ENCODE measurements at places on chromosomes 1 and 21.

DNA sequence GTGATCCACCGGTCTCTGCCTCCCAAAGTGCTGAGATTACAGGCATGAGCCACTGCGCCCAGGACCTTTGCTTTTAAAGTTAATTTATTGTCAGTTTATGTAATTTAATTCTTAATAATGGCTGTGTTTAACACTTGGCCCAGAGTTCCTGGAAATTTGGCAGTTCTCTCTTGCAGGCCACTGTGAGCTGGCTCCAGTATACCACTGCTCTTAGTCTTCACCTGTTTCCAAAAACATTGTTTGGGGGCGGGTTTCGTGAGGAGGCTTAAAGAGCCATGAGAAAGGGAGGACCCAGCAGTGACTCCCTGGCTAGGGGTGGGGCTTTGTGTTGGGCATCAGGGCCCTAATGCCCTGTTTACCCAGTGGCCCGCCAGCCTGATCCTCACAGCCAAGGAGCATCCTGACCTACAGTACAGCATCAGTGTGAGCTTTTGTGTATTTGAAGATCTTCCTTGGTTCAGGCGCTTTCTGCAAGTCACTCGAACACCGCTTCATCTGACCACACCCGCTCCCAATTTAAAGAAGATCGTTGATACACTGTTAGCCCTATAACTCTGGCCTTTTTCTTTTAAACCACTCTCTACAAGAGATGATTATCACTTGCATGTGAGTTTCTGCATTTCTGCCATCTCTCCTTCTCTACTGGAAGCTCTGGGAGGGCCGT is 12.0 kb upstream of the BGLAP start:
- DNase-seq, result no peak

DNA sequence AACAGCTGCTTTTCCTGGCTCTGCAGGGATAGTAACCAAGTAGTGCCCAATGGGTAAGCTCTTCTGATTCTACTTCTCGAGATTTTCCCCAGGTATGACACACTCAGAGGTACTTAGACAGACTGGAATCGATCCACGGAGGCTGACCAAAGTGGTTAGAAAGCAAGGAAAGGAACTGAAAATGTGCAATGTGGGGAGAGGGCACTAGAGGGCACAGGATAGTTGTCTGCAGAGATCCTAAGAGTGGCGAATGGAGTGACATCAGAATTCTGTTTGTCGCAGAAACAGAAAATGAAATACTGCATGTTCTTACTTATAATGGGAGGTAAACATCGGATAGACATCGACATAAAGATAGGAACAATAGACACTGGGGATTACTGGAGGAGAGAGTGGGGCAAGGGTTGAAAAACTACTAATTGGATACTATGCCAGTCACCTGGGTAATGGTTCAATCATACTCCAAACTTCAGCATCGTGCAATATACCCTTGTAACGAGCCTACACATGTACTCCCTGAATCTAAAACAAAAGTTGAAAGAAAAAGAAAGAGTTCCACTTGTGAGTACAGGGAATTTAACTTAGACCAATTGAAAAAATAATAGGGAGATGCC is 23.3 kb downstream of the CYP2J2 start:
- DNase-seq, result no peak

GRCh38 chr1:200265881-200266280 is 144.0 kb downstream of the ZNF281 start:
- DNase-seq, result no peak

DNA sequence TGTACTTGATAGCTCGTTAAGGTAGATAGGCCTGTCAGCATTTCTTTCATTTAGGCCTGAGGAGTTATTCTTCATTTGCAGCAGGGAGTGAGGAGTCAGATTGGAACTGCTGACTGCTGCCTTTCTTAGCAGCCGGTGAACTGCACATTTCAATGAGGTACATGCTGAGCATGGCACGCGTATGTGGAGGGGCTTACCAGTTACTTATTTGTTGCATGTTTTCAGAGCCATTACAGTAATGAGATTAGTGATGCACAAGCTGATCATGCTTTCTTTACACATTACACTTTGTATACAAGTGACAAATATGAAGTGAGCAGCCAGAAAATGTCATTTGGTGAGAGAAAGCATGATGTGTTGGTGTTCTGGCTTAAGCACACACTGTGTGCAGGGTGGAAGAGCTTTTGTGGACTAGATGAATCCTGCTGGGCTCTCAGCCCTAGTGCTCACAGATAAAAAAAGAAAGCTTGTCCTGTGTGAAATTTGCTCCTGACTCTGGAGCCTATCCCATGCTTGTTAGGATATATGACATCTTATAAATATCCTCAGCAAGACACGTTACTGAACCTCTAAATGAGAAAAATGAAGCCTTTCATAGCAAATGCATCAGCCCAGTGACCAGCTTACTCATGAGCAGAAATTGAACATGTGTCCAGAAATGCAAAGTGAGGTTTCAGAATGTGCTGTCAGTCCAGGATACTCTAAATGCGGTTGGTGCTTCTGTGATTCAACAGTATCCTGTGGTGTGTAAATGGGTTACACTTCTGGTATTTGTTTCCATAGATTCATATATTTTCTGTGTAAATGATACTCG is 574.7 kb upstream of the ADGRL2 start:
- no peak for DNase-seq

DNA sequence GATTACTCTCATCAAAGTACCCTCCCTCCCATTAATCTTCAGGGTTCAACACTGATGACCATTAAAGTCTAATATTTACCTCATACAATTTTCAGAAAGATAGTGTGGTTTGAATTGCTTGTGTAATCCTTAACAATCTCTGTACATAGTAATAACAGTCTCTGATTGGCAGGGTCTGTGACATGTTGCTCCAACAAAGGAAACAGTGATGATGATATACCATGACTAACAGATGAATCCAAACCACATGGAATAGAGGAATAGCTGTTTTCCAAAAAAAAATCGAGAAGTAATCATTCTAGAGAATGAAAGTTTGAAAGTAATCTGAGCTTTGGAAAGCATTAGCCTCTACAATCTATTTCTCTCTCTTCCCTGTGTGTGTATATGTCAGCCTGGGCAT is 610.1 kb upstream of the NEGR1 start:
- no peak for DNase-seq

DNA sequence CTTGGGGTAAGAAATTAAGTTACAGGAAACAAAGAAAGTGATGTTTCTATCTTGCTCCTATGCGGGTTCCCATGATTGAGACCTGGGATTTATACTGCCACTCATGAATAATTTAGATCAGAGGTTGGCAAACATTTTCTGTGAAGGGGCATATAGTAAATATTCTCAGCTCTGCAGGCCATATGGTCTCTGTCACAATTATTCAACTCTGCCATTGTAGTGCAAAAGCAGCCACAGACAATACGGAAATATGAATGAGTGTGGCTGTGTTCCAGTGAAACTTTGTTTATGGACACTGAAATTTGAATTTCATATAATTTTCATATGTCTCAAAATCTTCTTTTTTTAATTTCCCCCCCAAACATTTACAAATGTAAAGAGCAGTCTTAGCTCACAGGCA is 127.2 kb downstream of the FOXD2 start:
- DNase-seq, result no peak

- DNase-seq, result no peak
These were observed 171.2 kb upstream of the RUNX1 start for GRCh38 chr21:35220301-35220700.

DNA sequence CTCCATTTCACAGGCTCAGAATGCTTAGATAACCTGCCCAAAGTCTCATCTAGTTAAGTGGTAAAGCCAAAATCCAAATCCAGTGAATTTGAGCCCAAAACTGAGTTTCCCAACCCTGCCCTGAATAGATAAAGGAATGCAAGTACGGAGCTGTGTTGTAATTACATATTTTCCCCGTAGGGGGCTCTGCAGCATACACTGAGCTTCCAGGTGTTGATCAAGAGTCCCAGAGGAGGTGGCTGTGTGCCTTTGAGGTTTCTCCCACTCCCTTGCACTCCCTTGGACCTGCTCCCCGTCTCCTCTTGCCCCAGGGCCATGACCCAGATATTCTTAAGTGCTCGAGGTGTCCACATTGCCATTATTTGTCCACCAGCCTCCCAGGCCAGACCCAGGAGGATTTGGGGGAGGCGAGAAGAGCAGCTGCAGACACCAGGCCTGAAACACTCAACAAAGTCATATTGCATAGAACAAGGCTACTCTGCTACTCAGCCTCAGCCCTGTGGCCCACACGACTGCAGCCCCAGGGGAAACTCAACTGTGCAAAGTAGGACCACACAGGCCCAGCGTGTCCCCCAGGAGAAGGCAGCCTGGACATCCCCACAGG is 18.4 kb upstream of the LY9 start:
- no peak for DNase-seq

DNA sequence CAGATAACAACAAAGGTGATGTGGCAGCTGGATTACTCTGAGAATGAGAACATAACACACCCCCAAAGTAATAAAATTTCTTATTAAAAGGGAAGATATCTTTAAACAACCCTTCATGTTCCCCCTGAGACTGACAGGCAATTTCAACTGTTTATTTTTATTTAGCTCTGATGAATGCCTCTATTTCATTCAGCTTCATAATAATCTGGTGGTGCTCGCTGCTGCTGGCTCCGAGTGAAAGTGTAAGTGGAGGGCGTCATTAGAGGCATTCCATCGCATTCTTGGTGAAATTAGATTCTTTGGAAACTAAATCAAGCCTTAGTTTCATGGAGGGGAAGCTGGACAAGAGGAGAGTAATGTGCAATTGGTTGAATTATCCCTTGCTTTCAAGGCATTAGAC is 128.9 kb downstream of the GRIK1 start:
- no peak for DNase-seq

- DNase-seq, result no peak
These were observed 356.4 kb upstream of the ST6GALNAC5 start for GRCh38 chr1:76510672-76511557.

DNA sequence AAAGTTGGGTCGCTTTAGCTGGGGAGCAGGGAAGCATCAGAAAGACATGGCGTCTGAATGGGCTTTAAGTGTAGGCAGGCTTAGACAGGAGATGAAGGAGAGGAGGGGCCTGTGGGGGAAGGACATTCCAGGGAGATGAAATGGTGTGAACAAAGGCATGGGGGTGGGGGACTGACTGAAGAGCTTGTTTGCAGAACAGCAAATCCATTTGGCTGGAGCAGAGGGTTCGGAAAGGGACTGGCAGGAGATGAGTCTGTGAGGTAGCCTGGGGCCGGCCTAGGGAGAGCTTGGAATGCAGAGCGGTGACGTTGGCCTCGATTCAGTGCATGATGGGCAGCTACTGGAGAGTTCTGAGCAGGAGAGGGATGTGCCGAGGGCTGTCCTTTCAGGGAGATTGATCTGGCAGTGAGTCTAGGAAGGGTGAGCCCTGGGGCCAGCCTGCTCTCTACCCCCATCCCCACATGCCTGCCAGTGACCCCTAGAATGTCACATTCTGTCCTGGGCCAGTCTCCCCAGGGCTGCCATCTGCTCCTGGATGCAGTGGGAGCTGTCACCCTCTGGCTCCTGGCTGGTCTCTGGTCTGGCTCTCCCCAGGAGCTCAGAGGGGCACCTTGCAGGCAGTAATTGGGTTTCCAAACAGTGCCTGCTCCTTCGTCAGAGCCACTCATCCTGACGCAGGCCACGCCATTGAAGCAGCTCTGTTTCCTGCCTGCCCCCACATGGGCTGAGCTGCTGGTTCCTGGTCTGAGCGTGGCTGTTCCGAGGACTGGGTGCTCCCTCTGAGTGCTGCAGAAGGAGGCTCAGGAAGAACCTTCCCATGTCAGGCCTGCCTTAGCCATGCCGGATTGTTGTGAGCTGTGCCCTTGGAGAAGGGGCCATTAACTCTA is 22.3 kb upstream of the TMEM222 start:
- no peak for DNase-seq

GRCh38 chr1:169236143-169236542 is 129.7 kb downstream of the ATP1B1 start:
- no peak for DNase-seq

DNA sequence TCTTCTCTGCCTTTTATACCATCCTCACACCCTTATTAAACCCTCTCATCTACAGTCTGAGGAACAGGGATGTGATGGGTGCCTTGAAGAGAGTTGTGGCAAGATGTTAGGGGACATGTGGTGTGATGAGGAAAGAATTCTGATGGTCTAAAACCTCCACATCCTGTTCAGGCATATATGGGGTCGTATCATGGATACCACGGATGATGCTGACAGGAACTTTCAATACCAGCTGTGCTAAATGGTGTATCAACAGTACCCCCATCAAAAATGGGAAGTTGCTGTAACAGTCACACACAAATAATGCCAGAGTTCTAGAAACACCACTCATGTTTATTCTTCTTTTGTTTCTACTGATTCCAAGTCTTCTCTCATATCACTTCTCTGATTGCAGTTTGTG is 12.9 kb downstream of the OR2T6 start:
- no peak for DNase-seq

DNA sequence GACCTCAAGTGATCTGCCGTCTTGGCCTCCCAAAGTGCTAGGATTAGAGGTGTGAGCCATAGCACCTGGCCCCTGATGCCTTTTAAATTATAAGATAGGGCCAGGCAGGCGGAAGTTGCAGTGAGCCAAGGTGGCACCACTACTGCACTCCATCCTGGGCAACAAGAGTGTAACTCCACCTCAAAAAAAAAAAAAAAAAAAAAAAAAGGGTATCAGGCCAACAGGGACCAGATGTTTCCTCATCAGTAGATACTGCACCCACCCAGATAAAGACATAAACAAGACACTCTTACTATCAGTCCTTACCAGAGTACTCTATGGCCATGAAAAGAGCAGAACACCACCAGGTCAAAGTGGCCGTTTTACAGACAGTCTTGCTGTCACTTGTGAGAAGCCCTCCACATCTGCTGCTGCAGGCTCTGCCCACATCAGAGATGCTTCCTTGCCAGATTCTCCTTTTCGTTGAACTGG is 3.3 kb downstream of the C21orf58 start:
- DNase-seq, result no peak

- no peak for DNase-seq
These were observed 28.1 kb downstream of the MDM4 start for GRCh38 chr1:204544321-204544720.

DNA sequence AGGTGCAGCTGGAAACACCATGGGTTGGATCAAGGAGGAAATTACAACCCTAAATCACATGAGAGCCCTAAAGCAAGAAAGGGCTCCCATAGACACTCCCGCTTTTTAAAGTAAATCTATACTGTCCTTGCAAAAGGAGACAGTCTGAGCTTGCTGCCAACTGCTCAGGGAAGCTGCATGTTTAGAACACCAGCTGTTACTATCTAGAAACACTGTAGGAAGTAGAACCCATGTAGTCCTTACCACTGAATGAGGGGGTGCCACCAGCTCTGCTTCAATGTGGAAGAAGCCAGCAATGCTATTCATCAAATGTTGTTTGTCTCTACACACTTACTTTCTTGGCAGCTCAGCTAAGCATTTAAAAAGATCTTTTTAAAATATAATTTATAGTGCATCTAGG is 79.8 kb downstream of the PIGK start:
- no peak for DNase-seq

DNA sequence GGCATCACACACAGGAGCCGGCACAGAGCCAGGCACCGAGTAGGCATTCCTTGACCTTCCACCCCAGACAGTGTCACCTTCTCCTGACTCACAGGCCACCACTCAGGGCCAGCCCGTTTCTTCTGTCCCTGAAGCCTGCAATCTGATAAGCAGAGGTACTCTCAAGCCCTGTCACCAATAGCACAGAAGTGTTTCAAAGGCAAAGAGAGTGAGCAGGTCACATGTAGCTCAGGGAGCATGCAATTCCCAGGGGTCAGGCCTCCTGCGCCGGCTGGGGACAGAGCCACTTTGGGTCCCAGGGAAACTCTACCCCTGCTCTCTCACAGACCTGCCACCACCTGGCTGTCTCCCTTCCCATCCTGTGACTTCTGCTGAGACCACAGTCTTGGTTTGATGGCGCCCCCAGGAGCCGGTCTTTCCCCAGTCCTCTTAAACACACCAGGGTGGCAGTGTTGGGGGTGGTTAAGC is 13.2 kb downstream of the CAPN9 start:
- no peak for DNase-seq

All from stimulated activated CD8-positive, alpha-beta memory T cell treated with anti-CD3 and anti-CD28 coated beads, Interleukin-2, amount 100 ng/mL, for 1 hour (primary cell).